Left kidney (tissue), 8 donors: ENCODE measurements at places on chromosomes 4 and X. TPM values are rescaled to one million over a fixed set of nuclear protein-coding genes. Genes with fewer than 3 reads are reported as not detected.

TMEM192 gene
- polyA plus RNA-seq: 35.6 TPM

CLRN2 gene
- 0.23 TPM for polyA plus RNA-seq

PHOX2B gene
- 0.10 TPM for polyA plus RNA-seq

ASB5 gene
- polyA plus RNA-seq: 0.18 TPM

PLAC1 gene
- 4.5 TPM for polyA plus RNA-seq

CT47B1 gene
- polyA plus RNA-seq: not detected

SLC30A9 gene
- 137 TPM for polyA plus RNA-seq

DCAF8L2 gene
- not detected for polyA plus RNA-seq
